ENCODE measurements at places on chromosomes 6 and 20.
A peak's percentile ranks its signal among the peaks of the same experiment; 100 is the strongest.

GRCh38 chr6:163813979-163814493 is 399.5 kb downstream of the QKI start:
- DNase-seq: no peak

GRCh38 chr6:132465530-132466485 is 47.1 kb downstream of the STX7 start:
- DNase-seq: peak; percentile 28

- no peak for DNase-seq
These were observed 37.6 kb upstream of the PLCB1 start for GRCh38 chr20:8094415-8094818.

DNA sequence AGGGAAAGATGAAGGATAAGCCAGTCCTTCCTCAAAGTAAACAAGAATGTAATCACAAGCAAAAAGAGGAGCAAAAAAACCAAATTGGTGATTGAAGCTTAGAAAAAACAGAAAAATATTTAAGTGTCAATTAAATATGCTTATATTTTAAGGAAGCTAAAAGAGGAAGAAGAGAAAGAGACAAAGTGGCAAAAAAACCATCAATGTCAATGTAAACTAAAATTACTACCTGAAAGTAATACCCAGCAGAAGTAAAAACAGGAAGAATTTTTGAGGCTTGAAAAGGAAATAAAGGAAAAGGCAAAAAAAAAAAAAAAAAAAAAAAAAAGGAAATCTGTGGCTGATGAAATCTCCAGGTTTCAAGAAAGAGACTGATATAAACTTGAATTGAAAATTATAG is 36.2 kb upstream of the OGFRL1 start:
- DNase-seq: no peak

GRCh38 chr6:21986703-21987102 is 310.1 kb downstream of the PRL start:
- DNase-seq: no peak

- no peak for DNase-seq
These were observed 15.5 kb downstream of the NOL4L start for GRCh38 chr20:32569380-32570305.

- DNase-seq: no peak
These were observed 149.1 kb downstream of the ZDHHC14 start for GRCh38 chr6:157530126-157530525.

DNA sequence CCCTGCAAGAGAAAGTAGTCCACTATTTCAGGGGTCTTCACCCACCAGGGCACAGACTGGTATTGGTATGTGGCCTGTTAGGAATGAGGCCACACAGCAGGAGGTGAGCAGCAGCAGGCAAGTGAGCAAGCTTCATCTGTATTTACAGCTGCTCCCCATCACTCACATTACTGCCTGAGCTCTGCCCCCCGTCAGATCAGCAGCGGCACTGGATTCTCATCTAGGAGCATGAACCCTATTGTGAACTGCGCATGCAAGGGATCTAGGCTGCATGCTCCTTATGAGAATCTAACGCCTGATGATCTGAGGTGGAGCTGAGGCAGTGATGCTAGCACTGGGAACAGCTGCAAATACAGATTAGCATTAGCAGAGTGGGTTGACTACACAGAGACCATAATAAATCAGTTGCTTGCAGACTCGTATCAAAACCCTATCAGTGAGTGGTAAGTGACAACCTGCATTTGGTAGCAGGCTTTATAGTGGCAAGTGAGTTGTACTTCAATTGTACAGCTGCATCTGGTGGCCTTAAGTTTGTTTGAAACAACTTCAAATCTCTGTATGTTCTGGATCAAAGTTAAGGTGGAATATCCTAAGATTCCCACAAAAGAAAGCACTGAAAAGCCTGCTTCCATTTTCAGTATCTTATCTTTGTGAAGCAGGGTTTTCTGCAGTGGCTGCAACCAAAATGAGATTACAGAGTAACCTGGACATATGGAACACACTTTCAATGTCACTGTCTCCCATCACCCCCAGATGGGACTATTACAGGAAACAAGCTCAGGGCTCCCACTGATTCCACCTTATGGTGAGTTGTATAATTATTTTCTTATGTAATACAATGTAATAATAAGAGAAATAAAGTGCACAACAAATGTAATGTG is 12.8 kb downstream of the C6orf141 start:
- no peak for DNase-seq

DNA sequence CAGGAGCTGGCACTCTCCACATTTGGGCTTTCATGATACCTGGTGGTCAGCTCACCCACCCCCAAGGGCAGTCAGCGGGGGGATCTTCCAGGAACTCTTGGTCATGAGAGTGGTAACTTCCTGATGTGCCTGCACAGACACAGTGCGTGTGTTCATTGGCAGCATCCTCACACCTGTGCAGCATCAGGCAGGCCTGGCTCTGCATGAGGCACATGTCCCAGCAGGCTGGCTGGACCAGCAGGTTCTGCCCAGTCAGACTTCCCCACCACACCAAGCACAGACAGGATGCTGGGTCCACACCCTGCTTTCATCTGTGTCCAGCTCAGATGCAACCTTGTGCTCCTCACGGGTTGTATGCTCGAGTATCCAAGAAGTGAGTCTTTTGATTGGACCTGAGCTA is 15.7 kb upstream of the UNC93A start:
- no peak for DNase-seq

- no peak for DNase-seq
These were observed 3.2 kb upstream of the TNFRSF6B start for GRCh38 chr20:63693083-63693732.

- peak; percentile 32 for DNase-seq
These were observed 116.5 kb upstream of the ESR1 start for GRCh38 chr6:151690768-151691562.

- DNase-seq: peak; percentile 81
These were observed 38.0 kb downstream of the PIM1 start for GRCh38 chr6:37207903-37208456.

GRCh38 chr6:52331793-52332457 is 30.0 kb upstream of the PAQR8 start:
- no peak for DNase-seq

GRCh38 chr6:17945575-17945974 is 41.9 kb downstream of the KIF13A start:
- no peak for DNase-seq

GRCh38 chr20:45727044-45727443 is 4.9 kb downstream of the SPINT4 start:
- no peak for DNase-seq

DNA sequence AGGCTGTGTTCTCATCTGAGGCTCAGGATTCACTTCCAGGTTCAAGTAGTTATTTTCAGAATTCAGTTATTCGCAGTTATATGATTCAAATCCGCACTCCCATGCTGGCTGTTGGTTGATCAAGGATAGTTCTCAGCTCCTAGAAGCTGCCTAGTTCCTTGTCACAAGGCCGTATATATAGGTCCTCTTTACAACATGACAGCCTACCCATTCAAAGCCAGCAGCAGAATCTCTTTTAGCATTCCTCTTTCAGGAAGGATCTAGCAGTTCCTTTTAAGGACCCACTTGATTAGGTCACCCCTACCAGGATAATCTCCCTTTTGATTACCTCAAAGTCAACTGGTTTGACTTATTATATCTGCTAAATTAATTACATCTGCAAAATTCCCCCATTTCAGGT is 23.8 kb upstream of the LAMP5 start:
- no peak for DNase-seq

DNA sequence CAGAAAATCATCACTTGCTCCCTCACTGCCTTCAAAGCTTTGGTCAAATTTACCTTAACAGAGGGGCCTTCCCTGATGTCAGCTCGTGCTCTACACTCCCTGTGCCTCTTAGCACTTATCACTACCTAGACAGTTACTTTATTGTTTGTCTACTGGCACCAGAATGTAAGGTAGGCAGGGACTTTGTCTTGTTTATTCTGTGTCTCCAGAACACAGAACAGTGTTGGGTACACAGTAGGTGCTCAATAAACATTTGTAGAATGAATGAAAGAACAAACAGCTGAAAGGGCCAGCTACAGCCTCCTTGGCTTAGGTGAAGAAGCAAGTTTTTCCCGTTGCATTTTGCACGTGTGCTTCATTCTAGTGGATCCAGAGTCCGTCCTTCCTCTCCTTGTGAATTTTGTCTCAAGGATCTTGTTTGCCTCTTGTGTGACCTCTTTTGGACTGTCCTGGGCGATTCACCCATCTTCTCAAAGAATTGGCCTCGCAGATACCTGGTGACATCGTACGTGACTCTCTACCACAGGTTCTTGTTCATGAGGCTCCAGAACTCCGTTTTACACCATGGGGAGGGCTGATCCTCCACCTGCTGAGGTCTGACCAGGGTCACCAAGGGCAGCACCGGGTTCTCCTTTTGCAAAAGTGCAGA is 84.2 kb upstream of the ARMC2 start:
- DNase-seq: no peak

- DNase-seq: no peak
These were observed 34.2 kb downstream of the FKBP1C start for GRCh38 chr6:63245420-63245819.

DNA sequence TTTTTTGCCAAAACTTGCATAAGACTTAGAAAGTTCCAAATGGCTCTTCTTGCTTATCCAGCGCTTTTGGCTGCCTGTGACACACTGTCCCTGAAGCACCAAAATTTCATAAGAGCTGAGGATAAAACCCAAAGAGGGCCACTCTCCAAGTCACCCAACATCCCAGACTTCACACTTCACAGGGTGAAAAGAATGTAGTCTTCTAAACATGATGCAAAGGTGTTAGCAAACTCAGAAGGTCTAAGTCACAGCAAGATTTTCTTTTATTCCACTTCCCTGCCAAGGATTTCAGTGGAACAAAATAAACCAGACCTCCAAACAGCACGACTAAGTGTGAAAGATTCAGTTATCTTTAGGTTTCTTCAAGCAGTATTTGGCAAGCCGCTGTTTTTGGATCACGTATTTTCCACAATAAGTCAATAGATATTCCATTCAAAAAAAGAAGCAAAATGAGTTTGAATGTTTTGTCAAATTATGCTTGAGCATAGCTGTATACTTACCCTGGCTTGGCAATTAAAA is 44.6 kb upstream of the CD93 start:
- no peak for DNase-seq

GRCh38 chr6:132614554-132614953 is 9.5 kb downstream of the TAAR2 start:
- DNase-seq: no peak

DNA sequence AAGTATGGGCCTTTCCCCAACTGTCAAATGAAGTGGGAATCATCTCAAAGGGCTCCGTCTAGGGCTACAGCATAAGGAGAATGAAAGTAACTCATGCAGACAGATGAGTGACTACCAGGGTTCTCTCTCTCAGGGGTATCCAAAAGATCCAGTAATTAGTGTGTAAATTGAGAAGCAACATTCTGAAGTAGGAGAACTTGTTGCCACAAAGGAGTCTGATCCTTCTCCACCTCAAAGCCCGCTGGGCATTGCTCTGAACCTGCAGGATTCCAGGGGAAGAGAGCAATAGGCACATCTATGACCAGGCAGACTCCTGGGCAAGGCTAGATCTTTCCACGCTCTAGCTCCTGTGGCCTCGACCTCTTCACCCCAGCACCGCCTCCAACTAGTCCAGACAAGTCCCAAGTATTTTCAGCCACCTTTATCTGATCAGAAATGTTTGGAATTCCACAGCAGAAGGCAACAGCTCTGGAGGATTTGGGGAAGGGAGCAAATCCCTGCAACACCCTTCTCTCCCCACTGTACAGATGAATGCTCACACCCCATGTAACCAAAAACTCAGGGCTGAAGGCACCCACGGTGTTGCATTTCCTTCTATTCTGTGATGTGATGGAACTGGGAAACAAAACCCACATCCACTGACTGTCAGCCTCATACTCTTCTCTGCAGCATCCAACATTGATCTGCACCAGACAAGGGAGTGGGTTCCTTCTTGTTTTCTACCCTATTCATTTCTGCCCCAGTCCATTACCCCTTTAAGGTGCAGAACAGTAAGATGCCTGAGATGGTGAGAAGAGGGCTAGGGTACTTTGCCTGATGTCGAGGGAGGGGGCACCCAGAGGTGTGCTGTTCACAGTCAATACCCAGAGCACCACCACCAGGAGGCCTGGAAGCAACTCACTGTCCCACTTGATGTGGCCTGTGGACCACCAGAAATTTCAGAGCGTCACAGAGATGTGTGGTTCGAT is 41.0 kb downstream of the COX4I2 start:
- no peak for DNase-seq

- no peak for DNase-seq
These were observed 130.6 kb downstream of the NFATC2 start for GRCh38 chr20:51411870-51412269.

GRCh38 chr6:113860181-113860955 is 3.2 kb downstream of the MARCKS start:
- DNase-seq: no peak

DNA sequence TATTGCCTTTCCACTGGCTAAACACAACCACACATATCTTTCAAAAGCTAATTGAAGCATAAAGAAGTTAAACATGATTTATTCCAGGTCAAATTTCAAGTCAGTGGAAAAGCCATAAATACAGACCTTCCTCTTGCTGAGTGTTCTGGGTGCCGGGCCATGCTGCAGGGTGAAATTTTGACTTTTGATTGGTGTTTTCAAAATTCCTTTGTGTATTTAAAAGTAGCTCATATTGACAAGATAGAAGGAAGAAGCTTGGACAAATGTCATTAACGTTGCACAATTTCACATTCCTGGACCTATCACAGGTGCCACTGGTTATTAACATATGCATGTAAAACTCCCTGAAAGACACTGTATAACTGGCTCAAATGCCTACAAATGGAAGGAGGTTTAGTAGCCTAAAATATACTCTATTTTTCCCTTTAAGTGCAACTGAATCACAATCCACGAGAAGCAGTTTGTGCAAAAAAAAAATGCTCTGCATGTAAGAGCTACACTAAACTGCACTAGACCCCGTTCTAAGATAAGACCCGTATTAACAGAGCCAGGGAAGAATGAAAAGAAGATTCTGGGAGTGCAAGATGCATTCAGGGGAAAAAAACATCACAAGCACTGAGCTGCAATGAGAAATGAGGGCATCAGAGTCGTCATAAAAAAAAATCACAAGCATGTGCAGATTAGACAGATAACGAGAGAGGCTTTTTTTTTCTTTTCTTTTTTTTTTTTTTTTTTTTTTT is 30.4 kb downstream of the ATXN1 start:
- no peak for DNase-seq

GRCh38 chr6:16953905-16954304 is 147.9 kb upstream of the STMND1 start:
- DNase-seq: no peak

DNA sequence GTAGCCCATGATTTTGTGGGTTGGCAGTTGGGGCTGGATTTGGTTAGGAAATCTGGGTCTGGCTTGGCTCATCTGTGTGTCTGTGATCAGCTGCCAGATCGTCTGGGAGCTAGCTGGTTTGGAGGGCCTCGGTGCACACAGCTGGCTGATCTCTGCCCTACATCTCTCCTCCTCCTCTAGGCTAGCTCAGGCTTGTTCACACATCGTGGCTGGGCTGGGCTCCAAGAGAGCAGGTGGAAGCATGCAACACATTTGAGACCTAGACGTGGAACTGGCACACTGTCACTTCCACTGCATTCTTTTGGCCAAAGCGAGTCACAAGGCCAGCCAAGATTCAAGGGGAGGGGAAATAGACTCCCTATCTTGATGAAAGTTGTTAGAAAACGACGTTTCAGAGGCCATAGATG is 15.9 kb downstream of the NDUFAF5 start:
- DNase-seq: no peak

- DNase-seq: no peak
These were observed 38.3 kb upstream of the ATXN1 start for GRCh38 chr6:16799279-16800193.

GRCh38 chr6:87907521-87907920 is 140.1 kb upstream of the SPACA1 start:
- no peak for DNase-seq
